ENCODE measurements at places on chromosomes 5 and 9.

DNA sequence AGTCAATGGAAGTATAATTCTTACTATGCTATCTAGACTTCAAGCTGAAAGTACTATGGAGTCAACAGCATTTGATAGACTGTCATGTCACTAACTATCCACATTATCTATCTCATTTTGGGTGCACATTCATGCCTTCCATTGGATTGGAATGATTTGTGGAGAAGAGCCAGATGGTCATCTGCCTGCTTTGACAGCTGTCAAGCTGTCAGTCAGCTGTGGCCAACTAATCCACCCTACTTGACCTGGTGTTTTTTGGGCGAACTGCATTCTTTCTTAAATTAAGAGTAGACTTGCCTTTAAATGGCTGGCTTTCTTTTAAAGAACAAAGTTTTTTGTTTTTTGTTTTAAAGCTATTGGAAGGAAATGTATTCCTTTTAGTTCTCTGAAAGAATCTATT is 151.5 kb downstream of the DCP2 start:
- DNase-seq: no peak

- DNase-seq: no peak
These were observed 865.4 kb downstream of the MAT2B start for GRCh38 chr5:164370841-164371240.

DNA sequence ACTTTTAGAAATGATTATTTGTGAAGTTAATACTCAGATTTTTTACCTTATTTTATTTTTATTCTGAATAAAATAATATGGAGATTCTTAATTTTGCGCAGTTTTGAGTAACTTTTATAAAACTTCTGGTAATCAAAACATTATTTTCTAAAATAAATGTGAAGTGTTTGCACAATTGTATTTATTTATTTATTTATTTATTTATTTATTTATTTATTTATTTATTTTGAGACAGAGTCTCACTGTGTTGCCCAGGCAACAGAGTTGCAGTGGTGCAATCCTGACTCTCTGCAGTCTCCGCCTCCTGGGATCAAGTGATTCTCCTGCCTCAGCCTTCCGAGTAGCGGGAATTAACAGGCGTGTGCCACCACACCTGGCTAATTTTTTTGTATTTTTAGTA is 73.5 kb downstream of the RPS6 start:
- no peak for DNase-seq

DNA sequence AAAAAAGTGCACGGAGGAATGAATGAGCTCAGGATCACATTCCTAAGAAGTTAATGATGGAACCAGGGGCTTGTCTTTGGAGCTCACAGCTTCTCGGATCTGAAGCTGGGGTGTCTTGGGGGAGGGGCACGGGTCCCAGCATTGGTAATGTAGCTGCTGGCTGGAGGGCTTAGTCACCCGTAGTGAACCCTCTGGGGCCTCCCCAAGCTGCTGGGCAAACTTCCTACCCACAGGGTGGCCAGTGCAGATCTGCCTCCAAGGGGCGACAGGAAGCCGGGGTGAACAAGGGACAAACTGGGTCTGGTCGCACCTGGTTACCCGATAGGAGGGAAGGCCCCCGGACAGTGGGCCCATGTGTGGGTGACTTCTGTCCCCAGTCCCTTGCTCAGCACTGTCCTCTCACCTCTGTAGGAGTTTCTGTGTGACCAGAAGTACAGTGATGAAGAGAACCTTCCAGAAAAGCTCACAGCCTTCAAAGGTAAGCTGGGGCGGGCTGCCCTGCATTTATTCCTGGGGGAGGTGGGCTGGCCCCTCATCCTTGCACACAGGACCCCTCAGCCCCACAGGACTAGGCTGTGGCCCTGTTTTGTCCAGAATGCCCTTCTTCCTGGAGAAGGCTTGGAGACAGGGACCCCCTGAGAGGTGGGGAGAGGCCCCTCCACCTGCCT is 14.1 kb upstream of the NUP214 start:
- DNase-seq: no peak

DNA sequence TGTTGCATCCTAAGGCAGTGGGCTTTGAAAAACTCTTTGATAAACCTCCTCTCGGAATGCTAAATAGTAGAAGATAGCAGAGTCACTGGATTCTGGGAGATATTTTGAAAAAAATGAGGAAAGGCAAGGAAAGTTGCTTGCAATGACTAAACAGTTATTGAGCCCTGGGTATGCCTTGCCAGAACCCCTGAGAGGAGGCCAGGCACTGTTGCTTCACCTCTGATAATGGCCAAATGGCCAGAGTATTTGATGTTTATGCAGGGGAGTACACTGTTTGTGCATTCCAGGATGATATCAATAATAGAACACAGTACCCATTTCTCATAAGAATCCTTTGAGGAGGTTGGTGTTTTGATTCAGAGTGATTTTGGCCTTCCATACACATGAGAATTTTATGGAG is 935.1 kb upstream of the WWC1 start:
- no peak for DNase-seq

DNA sequence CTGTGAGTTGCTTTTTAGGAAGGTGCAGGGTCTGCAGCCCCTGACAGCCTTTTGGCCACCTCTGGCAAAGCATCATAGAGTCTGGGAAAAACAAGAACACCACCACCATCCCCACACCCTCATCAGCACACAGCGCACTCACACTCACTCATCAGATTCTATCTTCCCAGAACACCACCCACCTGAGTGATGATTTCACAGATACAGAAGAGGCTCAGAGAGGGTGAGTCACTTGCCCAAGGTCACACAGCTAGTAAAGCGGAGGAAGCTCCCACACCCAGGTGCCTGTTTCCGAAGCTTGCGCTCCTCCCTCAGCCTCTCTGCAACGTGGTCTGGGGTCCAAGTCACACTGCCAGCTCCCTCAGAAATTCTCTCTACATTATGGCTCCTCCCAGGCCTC is 41.8 kb upstream of the HRH2 start:
- no peak for DNase-seq

DNA sequence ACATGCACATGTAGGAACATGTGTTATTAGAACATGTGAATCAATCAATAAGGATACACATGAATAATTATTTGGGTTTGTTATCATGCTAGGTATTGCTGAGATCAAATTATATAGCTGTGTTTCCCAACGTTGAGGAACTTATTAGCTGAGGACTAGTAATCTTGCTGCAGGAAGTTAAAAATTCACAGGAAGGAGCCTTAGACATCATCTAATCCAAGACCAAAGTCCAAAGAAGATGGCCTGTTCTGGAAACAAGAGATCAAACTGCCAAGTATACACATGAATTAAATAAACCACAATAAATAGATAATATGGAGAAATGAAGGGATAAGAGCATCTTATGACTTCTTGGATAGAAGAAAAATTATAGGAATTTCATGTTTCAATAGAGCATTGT is 19.9 kb downstream of the POU5F2 start:
- no peak for DNase-seq

DNA sequence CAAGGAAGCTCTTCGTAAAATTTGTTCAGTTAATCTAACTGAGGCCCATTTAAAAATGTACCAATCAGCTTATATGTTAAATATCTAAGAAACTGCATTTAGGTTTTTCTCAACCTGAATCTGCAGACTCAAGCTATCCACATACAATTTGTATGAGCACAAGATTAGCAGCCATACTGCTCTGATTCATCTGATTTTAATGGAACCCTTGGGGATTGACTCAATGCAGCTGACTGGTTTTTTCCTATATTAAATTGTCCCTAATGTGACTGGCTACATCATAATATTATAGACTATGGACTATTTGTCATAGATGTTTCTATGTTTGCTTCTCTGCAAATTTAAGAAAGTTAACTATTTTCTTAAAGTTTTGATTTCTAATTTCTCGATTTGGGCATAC is 451.0 kb upstream of the TUSC1 start:
- DNase-seq: no peak

DNA sequence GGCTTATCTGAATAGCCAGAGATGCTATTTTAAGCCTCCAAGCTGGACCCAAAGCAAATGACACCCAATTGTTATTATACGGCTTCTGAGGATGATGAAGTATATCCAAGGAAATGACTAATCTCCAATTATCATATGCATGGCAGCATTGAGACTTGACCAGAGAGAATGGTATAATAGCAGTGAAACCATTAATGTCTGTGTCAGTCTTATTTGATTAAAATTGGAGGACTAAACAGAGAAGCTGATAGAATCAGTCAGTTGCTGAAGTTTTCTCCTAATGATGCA is 200.5 kb downstream of the EFNA5 start:
- no peak for DNase-seq

DNA sequence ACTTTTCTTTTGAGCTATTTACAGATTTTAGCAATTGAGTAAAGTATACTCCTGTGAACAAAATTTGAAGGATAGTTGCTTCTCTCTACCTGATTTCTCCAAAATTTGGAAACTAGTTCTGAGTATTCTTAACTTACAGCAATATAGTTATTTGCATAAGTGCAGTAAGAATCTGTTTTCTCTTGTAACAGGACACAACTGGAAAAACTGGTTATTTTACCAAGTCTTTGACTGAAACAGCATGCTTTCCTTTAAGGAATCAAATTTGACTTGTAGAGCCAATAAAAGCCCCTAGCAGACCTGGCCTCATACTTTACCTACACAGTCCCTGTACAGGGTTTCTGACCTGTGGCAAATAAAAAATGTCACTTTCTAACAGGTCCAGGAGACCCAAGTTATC is 301.9 kb upstream of the POU5F2 start:
- DNase-seq: no peak

DNA sequence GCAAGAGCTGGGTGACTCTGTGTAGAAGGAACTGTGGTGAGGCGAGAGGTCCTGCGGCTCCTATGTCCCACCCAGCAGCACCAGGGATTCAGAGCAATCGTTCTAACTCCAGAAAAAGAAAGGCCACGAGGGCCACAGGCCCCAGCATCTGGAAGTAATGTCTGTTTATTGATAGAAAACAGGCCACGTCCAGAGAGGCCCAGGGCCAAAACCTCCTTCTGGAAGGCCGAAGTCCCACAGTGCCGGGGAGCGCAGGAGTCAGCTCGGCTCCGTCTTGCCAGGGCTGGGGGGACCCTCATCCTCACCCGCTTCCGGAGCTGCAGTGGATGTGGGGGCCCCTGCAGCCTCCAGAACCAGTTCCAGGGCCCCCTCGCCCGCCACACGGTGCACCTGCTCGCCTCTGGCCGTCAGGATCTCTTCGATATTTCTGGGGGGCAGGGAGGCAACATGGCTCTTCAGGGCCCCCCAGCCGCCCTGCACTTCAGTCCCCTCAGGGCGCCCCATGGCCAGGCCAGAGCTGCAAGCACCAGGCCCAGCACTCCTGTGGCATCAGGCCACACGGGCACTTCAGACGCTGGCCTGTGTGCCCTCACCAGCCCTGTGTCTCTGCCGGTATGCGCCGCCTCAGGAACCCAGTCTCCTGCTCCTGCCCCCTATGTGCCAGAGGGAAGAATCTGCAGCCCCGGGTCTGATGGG is 1.6 kb downstream of the DNLZ start:
- no peak for DNase-seq

- DNase-seq: no peak
These were observed 1992.3 kb downstream of the MAT2B start for GRCh38 chr5:165497707-165498106.

- DNase-seq: no peak
These were observed 208.5 kb downstream of the ROR2 start for GRCh38 chr9:91741522-91741921.

GRCh38 chr9:137429546-137429890 is 6.3 kb downstream of the NOXA1 start:
- no peak for DNase-seq

GRCh38 chr5:178115136-178115813 is 1.9 kb downstream of the N4BP3 start:
- DNase-seq: no peak

DNA sequence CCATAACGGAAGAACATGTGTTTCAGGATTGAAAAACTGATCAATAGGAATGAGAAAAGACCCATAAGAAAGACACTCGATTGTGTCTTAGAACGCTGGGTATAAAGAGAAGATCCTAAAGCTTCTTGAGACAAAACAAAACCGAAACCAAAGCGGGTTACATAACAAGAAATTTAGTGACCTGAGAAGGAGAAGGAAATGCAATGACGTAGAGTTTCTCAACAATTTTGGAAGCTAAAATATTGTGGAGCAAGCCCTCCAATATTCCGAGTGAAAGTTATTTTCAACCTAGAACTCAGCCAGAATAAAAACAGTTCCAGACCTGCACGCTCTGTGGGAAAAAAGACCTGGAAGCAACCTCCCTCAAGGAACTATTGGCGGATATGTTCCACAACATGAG is 81.9 kb upstream of the FREM1 start:
- peak; percentile 55 for DNase-seq

DNA sequence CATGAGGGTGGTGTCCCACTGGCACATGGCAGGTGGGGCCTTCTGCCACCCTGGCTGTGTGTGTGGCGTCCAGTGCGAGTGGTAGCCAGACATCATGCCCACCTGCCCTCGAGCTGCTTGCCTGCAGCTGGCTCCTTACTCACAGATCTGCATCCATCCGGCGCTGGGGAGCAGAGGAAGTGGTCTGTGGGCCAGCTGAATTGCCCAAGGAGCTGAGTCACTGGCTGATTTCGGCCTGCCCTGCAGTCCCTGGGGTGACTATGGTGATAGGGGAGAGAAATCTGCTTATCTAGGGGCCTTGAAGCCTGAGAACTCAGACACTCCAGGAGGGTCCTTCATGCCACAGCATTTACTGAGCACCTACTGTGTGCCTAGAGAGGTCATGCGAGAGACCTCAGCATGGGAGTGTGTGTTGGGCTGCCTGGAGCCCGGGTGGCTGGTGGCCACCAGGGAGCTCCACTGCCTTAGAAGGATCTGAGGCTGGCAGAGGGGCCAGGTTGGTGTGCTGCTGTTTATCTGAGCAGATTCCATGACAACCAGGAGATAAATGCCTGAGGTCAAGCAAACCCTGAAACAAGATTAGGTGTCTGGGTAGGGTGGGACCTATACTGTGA is 57.1 kb downstream of the SLC22A5 start:
- peak; percentile 83 for DNase-seq

- no peak for DNase-seq
These were observed 22.4 kb downstream of the LYRM7 start for GRCh38 chr5:131193106-131193505.

- no peak for DNase-seq
These were observed 440.9 kb downstream of the ENC1 start for GRCh38 chr5:74199436-74200210.

DNA sequence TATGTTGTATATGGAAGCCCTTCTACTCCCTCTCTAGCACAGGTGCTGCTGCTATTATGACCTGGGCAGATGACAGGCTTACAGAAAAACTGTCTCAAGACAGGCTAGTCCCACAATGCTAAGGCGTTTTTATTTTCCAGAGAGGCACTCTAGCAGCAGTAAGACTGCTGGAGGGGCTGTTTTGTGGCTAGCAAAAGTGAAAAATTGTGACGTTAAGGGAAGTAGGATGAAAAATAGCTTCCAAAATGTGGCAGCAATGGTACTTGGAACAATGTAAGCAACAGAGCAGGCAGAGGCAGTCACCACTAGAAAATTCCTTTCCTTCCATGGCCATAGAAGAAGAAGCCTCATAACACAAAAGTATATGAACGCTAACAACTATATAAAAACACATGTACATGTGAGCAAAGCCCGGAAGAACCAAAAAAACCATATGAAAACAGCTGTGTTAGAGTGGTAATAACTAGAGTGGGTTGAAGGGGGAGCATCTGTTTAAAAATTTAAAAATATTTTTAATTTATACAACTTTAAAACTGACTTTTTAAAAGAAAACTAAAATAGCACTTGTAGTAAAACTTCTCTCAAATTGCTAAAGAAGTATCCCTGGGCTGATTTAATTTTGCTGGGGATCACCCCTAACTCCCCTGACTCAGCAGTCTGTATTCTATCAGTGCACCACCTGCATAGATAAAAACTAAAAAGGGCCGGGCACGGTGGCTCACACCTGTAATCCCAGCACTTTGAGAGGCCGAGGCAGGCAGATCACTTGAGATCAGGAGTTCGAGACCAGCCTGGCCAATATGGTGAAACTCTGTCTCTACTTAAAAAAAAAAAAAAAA is 30.6 kb downstream of the CLINT1 start:
- DNase-seq: no peak

All from CD4-positive, alpha-beta memory T cell (primary cell).